ENCODE measurements at places on chromosomes 4 and X.

GRCh38 chrX:138150709-138151108 lies 560.8 kb downstream of the FGF13 start:
- no peak for ATAC-seq

DNA sequence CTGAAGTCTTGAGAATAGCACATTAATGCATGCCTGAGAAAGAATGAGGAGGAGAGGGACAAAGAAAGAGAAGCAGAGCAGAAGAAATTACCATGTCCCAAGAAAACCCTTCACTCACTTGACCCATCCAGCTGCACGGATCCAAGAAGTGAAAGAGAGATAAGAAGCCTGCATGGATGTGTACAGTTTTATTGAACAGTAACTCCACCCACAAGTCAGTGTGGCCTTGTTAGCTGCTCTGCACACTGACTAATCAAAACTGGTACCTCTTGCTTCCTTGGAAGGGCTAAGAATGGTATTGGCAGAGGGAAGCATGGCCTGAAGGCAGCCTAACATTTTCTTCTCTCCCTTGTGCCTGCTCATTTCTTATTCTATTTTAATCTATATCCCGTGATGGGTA lies 163.9 kb downstream of the SLC7A11 start:
- ATAC-seq: no peak

GRCh38 chr4:46386570-46386969 lies 3.4 kb downstream of the GABRA2 start:
- no peak for ATAC-seq

GRCh38 chr4:89356086-89356485 lies 48.5 kb upstream of the GPRIN3 start:
- ATAC-seq: no peak

- ATAC-seq: no peak
Measured at GRCh38 chrX:24145303-24146186, 4.0 kb upstream of the ZFX start.

- no peak for ATAC-seq
Measured at GRCh38 chr4:184097241-184097605, 120.5 kb downstream of the ENPP6 start.

DNA sequence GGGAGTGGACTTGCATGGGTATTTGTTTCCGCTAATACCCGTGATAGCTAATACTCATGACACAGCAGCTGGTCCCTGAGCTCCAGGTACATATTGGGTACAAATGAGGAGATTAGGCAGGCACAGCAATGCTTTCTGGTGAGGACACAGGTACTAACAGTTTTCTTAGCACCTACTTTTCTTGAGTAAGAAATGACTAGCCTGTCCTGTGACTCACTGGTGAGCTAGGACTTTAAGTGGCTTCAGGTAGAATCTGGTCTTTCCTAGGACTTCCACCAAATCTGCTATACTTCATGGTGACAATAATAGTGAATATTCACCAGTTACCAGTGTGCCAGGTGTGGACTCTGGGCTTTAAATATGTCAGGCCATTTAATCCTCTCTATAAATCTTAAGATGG lies 407.4 kb upstream of the NR3C2 start:
- no peak for ATAC-seq

- no peak for ATAC-seq
Measured at GRCh38 chr4:534101-534575, 35.1 kb downstream of the PIGG start.

DNA sequence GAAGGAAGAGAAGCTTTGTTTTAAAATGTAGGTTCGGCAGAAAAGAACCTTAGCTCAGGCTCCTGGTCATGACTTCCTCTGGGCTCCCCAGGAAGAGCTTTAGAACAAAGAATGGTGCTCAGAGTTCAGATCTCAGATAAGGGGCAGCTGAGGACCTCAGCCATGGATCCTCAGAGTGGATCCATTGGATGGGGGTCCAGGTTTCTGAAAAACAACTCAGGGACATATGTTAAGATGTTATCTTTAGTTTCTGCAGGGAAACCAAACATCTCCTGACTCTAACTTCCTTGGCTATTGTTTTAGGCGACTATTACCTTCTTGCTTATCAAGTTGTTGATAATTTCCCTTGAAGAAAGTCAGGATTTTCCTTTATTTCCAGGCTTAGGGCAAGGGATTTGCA lies 5.4 kb downstream of the EVC start:
- no peak for ATAC-seq

GRCh38 chr4:11019451-11020240 lies 335.1 kb upstream of the CLNK start:
- ATAC-seq: no peak

DNA sequence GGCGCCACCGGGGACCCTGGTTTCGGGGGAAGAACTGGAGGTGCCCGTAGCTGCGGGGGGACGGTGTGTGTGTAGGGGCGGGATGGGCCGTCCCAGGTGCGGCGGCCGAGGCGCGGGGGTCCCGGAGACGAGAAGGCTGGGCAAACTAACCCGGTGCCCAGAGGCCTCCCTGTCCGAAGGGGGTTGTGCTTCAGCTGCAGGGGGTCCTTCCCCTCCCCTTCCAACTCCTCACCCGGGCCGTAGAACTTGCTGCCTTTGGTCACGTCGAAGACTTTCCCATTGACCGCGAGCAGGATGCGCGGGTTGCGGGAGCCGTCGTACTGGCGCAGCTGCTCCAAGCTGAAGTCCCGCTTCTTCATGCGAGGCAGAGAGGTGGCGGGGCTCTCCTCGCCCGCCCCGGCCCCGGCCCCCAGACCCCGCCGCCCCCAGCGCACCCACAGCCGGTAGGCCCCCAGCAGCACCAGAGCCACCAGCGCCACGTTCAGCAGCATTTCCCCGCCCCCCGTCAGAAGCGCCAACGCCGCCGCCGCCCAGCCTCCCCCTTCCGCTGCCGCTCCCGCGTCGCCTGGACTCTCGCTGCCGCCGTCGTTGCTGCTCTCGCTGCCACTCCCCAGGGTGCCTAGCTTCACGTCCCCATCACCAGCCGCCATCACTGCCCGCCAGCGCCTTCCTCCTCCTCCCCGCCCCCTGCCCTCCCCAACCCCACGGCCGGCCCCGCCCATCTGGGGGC lies at the start of gene PGRMC2:
TSS of gene PGRMC2 (minus strand) at position 673 of the 730 bp plus-strand sequence. CDS start at position 650, 23 bp downstream.
- peak; percentile 2 for ATAC-seq

DNA sequence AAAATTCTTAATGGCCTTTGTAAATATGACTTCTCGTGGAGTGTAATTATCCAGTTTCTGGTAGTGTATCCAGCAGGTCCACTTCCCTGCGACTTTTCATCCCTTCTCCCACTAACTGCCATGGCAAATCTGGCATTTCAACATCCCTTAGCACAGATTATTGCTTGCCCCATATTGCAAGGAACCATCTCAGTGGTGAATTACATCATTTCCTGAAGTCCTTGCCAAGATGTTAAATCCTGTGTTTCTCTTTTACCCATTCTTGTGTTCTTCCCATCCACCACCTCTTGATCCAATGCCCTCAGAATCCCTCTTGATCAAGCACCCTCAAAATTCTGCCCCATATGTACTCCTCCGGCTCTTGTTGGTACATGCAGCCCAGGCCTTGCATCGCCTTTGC lies 88.1 kb upstream of the ZNF81 start:
- no peak for ATAC-seq

DNA sequence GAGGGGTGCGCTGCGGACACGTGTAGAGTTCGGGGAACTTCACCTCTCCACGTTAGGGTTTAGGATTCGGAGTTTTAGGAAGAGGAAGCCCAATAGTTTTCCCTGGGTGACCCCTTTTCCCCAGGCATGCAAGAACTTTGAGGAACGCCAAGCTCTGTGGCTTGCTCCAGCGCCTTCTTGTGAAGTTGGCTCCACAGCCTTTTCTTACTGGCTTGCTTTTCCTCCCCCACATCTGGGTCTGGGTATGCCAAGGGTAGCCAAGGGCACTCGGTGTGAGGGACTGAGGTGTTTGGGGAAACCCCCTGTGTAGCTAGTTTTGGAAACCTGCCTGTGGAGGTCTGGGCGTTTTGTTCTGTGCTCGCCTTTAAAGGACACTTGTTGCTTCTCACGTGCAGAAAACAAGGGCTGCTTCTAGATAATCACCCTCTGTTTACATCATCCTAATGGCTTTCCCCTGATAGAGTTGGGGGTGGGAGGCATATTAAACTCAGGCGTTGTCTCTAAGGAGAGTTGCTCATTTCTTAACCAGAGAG lies 746 bp downstream of the EDNRA start:
- ATAC-seq: no peak

DNA sequence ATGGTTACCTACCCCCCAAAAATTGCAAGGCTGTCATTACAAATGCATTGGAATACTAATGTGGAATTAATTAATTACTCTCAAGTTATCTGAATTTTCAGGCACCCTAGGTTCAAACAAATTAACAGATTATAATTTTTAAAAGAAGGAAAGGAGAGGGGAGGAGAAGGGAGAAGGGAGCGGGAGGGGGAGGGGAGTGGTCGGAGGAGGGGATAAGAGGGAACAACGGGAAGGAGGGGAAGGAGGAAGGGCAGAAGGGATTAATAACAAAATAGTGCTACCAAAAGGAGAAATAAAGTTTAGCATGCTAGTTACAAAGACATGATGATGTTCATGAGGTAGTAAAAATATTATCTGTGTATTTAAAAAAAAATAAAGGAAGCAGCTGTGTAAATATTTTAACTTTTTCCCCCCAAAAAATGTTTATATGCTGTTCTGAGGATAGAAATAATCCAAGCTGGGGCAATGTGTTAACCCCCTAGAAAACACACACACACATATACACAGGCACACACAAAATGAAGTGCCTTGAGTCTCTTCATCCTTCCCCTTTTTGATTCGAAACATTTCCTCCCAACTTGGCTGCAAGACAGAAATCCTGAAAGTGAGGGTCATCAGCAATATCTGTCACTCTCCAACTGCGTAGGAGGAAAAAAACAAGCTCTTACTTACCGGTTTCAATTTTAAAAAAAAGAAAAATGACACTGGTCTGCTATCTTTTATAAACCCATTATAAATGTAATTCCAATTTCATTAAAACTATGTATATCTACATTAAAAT lies 58.8 kb downstream of the PPP3CA start:
- ATAC-seq: no peak

- ATAC-seq: no peak
Measured at GRCh38 chrX:103175944-103176753, 38.8 kb upstream of the BEX4 start.

- ATAC-seq: no peak
Measured at GRCh38 chr4:155657985-155658680, 8.5 kb upstream of the GUCY1A1 start.

DNA sequence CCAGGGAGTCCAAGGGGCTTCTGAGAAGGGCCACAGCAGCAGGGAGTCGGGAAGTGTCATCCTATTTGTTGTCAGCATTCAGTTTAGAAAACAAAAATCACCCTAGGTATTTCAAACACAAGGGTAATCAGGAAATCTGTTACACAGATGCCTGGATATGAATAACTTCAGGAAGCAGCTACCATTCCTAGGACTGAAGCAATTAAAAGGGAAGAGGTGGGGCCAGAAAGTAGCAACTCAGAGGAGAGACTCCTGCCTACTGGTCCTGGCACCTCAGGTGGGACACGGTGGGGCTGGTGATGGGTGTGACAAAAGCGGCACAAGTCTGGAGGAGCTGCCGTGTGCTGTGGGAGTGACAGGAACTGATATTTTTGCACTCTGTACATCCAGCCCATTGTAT lies 107.9 kb downstream of the PDGFRA start:
- no peak for ATAC-seq

DNA sequence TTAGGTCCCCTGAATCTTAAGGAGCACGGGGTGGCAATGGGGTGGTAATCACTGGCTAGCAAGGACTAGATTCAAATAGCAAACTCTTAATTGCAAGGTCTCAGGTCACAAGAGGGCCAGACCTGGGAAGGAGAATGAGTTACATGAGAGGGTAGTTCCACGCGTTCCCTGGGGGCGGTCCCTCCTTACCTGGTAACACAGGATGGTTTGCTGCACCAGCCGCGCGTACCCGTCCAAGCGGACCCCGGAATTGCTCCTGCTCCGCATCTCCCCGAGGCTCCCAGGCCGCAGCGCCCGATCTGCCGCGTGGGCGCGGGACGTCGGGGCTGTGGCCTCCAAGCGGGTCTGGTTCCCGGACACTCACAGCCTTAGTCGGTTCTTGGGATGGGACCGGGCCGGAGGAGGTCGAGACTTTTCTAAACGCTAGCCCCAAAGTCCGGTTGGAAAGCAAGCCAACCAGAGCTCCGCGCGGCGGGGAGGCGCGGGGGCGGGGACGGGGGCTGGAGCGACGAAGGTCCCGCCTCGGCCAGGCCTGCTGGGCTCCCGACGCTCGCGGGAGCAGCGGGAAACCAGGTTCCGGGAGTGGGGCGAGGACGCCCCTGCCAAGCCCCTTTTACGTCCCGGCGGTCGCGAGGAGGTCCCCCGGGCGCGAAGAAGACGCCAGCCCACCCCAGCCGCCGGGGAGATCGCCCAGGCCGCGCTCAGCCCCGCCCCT lies at the start of gene PHKA2:
TSS of gene PHKA2 (minus strand) at position 449 of the 715 bp plus-strand sequence. CDS start at position 267, 182 bp downstream.
- peak; percentile 65 for ATAC-seq

DNA sequence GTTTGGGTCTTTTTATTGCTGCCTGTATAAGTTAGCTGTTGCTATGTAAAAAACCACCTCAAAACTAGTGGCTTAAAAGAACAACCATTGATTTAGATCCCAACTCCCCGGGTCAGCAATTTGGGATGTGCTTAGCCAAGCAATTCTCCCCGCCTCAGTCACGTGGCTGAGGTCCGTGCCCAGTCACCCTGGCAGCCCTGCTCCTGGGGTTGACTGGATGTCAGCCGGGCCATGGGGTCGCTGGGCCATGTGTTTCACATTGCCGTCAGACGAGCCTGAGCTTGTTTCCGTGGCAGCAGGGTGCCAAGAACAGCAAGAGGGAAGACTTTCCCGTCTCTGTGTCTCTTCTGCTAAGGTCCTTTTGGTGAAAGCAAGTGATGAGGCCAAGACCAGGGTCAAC lies 345.7 kb upstream of the FAT1 start:
- ATAC-seq: no peak

- ATAC-seq: no peak
Measured at GRCh38 chr4:154738426-154738825, 5.4 kb upstream of the LRAT start.

GRCh38 chr4:6502747-6503465 lies 30.5 kb upstream of the PPP2R2C start:
- ATAC-seq: no peak

DNA sequence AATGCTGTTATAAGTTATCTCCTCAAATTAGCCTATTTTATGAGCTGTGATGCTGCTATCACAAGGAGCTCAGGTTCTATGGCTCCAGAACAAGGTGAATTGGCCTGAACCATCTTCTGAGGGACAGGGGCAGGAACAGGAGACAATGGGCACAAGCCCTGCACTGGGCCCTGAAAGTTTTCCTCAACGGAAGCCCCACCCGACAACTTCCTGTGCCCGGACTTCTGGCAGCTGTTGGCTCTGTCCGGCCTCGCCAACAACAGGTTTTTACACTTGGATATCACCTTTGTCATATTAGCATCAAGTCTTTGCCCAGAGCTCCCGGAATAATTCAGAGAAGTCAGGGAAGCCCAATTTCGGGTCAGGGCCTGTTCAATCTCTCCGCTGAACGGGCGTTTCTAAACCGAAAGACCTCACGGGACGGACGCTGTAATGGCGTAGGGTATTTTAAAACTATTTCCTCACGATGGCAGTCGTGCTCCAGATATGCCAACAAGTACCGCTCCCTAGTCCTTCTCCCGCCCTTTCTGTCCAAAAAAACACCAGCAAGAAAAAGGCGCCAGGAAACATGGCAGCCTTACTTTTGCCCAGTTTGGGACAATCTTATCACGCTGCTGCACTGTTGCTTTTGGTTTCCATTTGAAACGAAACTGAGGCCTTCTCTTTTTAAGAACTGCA lies 201.0 kb upstream of the STK26 start:
- ATAC-seq: no peak

GRCh38 chr4:52343595-52343994 lies 292.5 kb downstream of the SPATA18 start:
- ATAC-seq: no peak
